Osteocyte (in vitro differentiated cells): ENCODE measurements at places on chromosomes 11 and 22. TPM values are rescaled to one million over a fixed set of nuclear protein-coding genes. Genes with fewer than 3 reads are reported as not detected.

Gene IRF7
- total RNA-seq, result 14.4 and 15.4 TPM in 2 replicates

Gene FAM180B
- total RNA-seq, result 0.32 and 0.52 TPM in 2 replicates

Gene BTBD18
- total RNA-seq, result not detected in 2 replicates

DNA sequence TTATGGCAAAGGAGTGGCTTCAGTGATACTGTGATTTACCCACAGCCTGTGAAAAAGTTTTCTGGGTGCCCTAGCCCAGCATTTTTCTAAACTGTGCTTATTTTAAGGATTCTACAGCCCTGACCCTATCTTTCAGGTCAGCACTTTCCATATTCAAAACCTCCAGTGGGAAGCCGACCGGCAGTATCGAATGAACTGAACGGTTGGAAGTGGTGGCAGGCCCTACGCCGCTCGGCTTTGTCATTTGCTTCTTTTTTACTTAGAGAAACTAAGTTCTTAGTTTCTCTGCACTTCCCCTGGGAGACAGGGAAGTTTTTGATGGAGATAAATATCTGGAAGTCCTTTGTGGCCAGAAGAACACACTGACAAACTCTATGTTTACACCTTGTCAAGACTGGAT is 994 bp downstream of the GLB1L2 start:
- no peak for DNase-seq

DNA sequence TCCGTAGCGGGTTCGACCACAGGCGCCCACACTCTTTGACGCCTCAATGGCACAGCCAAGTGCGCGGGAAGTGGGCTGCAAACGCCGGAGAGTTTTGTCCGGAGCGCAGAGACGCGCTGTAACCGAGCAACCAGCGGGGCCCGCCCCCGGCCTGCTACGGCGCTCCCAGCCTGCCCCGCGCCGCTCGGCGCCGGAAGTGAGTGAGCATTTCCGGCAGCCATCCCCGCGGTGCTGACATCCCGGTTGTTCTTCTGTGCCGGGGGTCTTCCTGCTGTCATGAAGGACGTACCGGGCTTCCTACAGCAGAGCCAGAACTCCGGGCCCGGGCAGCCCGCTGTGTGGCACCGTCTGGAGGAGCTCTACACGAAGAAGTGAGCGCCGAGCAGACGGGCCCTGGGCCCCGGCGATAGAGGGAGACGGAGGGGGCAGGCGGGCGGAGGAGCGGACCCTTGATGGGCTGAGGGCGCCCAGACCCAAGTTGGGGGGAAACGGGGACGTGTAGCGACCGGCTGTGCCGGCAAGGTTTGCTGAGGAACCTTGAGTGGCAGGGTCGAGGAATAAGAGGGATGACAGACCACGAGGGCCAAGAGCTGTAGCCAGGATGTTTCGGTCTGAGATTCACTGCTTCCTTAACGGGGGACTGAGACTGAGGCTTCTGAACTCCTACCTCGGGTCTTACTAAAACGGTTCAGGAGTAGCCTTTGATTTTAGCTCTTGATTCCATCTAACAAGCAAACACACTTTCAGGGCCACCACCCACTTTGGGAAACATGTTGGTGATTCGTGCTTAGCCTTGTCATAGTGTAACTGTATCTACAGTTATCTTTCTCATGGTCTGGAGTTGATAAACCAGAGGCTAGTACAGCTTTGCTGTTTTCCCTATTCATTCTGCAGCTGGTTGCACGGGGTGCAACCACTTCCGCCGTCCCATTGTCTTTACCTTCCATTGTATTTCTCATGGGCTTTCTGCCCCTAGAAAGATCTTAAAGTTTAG is at the start of gene PSMD13:
TSS of gene PSMD13 (plus strand) at position 203 of the 994 bp plus-strand sequence. CDS start at position 277, 74 bp downstream.
- peak; percentile 95 for DNase-seq

DNA sequence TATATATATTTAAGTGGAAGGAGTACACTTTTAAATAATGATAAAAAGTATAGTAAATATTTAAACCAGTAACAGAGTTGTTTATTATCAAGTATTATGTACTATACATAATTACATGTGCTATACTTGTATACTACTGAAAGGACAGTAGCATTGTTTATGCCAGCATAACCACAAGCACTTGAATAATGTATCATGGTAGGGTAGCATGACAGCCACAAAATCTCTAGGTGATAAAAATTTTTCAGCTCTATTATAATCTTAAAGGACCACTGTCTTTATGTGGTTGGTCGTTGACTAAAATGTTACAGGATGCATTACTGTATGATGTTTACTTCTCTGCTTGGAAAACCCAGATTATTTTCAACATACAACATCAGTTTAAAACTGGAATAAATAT is 349.2 kb downstream of the CASP12 start:
- DNase-seq, result no peak

DNA sequence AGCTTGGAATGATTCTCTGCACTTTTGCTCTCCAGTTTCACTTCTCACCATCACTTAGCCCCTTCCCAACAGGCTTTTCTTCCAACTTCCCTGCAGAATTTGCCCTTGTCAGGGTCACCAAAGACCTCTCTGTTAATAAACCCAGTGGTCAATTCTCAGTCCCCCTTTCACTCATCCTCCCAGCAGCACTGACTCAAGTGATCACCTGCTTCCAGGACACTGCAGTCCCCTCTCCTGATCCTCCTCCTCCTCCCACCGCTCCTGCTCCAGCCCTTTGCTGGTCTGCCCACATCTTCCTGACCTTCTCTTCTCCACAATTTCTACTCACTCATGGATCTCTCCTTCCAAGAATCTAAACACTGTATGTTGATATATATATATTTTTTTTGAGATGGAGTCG is 57.9 kb downstream of the SHISAL1 start:
- peak; percentile 51 for DNase-seq

- no peak for DNase-seq
These were observed 1.7 kb downstream of the RASGRP2 start for GRCh38 chr11:64742087-64742888.

DNA sequence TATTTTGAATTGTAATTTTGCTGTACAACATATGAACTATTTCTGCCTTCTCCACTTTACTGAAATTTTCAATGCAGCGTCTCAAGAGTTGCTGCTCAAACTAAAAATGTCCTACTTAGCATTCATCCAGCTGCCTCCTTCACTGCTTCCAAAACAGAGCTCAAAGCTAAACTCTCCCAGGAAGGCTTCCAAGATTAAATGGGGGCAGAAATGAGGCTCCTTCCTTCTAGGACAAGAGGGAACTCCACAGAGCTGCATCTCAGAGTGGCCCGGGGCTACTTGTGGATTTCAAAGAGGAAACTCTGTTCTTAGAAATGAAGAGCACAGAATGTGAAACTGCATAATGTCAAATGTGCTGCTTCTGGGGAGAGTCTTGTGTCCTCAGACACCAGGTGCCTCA is 295.9 kb upstream of the NCAM1 start:
- DNase-seq, result no peak

- DNase-seq, result no peak
These were observed 654 bp upstream of the SYT8 start for GRCh38 chr11:1834062-1834610.

DNA sequence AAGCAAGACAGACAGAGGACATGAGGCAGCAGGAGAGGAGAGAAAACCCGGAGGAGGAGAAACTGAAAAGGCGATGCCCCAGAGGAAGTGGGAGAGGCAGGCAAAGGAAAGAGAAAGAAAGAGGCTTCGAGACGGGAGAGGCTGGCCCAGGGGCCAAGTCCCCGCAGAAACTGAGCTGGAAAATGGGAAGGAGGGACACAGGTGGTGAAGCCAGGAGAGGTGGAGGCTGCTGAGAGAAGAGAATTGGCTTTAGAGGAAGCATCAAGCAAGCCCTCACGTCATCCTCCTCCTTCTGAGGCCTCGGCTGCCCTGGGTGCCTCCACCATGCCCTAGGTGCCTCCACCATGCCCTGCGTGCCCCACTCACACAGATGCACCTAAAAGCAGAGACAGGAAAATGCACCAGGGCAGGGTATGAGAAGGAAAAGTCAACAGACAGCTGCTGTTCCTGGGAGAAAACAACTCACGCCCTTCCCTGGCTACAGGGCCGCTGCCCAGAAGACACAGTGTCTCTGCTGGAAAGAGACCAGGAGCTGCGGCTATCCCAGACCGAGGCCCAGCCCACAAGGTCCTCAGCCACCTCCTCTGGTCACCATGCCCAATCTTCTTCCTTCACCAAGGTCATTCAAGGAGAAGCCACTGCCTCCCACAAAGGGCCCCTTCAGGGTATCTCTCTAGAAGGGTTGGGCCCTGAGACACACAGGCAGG is 14.3 kb downstream of the FXYD6 start:
- DNase-seq, result peak; percentile 64
